ENCODE measurements at places on chromosomes 3 and 15.

DNA sequence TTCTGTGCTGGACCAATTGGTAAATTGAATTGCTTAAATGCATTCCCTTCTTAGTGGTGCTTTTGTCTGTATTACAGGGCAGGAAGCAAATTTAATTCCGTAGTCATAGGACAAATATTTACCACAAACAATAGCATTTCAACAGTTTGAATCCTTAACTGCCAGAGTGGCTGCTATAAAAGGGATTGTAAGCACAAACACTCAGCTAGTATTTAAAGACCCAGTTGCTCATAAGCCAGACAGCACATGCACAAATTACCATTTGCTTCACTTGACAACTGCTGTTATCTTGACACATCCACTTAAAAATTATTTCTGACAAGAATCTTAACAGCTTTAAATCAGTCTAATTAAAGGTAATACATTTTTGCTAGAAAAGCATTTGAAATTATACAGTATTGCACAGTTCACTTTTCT lies 490.2 kb upstream of the ADAMTS9 start:
- no peak for DNase-seq

GRCh38 chr3:56700151-56700550 lies 17.1 kb upstream of the TASOR start:
- no peak for DNase-seq

DNA sequence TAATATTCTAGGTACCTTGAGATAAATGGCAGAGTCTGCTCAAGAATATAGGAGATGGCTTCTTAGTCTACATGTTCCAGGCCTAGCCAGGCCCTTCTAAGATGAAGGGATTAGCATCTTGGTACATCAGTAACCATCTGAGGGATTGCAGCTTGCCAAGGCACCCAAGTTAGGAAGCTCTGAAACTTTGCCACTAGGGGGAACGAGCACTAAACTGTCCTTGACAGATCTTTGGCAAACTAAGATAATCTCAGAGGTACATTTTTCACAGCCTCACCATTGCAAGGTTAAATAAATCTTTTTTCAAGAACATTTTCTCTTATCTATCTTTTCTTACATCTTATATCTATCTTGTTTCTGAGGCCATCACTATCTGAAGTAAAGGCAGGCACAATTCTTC lies 351.2 kb downstream of the RAP2B start:
- no peak for DNase-seq

- DNase-seq: no peak
Measured at GRCh38 chr15:63809452-63809851, 24.3 kb downstream of the HERC1 start.

GRCh38 chr15:96336108-96336595 lies 5.7 kb downstream of the NR2F2 start:
- DNase-seq: no peak

- DNase-seq: no peak
Measured at GRCh38 chr3:156614642-156615511, 59.5 kb upstream of the TIPARP start.

DNA sequence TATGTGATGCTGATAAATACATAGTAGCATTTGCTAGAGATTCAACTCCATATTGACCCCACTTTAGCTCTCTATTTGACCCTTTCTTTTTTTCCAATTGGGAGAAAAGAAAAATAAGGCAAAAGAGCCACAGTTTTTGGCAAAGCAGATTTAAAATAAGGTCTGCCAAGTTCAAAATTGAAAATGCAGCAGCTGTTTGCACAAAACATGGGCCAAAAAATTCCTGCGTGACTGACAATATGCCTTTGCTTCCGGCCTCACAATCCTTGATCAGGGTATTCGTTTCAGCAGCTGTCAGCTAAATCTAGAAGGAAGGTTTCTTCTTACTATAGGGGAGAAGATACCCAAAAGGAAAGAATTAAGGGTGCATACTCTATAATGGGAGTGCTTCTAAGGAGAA lies 563.5 kb upstream of the CCDC54 start:
- DNase-seq: no peak

GRCh38 chr15:77032647-77033416 lies 37.9 kb downstream of the PSTPIP1 start:
- no peak for DNase-seq

- no peak for DNase-seq
Measured at GRCh38 chr3:52570076-52570475, 33.7 kb downstream of the UQCC5 start.

DNA sequence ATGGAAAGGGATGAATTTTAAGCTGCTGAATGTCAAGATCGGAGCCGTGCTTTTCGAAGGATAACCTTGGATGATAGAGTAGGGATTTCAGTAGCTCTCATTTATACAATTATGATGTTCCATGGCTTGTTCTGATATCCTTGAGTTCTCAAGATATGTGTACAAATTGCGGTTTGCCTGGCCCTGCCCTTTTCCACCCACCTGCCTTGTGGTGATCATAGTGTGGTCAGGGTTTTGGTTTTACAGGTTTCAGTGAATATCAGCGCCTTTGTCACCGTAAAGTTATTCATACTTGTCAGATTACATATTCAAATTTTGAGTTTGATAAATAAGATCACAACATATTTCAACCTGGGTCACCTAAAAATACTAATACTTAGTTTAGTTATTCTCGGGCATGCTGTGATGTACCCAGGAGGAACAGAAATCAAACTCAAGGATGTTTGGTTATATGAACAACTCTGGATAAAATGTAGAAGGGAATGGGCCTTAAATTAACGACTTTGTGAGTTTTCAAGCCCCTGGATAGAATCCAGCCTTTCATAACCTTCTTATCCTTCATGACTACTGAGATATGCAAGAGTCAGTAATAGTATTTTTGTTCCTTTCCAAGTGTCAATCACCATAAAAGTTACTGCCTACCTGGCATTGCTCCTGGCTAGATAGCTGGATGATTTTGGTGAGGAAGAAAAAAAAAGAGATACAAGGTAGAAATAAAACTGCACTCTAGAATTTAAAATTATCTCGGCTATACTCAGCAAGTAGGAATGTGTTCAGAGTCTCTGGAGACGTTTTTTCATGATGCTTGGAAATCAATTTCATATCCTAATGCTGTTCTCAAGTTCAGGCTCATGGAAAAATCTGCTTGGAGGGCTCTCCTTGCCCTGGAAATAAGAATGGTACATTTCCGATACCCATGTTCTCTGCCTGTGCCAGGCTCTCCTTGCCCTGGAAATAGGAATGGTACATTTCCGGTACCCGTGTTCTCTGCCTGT lies 209.2 kb upstream of the TPRG1 start:
- DNase-seq: no peak

DNA sequence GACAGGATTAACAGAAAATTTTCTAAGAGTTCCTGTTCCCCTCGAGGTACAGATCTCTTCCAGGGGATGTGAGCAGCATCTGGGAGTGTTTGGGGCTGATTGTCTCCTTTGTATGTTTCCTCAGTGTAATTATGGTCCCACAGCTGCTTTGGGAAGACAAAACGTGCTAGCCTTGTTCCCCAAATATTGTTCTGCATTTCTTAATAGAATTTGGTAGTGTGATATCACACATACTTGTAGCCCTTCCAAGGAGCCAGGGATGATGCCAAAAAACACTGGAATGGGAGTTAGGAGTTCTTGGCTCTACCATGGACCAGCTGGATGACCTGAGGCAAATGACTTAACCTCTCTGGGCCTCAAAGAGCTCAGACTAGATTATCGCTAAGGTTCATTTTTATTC lies 19.0 kb upstream of the AGBL1 start:
- no peak for DNase-seq
